ENCODE measurements at places on chromosomes 13 and 19. TPM values are rescaled to one million over a fixed set of nuclear protein-coding genes. Genes with fewer than 3 reads are reported as not detected.

The CEACAM21 gene
- 1.2 TPM for polyA plus RNA-seq

The ZNF492 gene
- not detected for polyA plus RNA-seq

The BRME1 gene
- polyA plus RNA-seq: 1.5 TPM

The SWSAP1 gene
- 6.2 TPM for polyA plus RNA-seq

The INSL3 gene
- not detected for polyA plus RNA-seq

The PSG6 gene
- polyA plus RNA-seq: not detected

All from kidney (tissue), 22 donors.